ENCODE measurements at places on chromosomes 5 and 9. TPM values are rescaled to one million over a fixed set of nuclear protein-coding genes. Genes with fewer than 3 reads are reported as not detected.

DNA sequence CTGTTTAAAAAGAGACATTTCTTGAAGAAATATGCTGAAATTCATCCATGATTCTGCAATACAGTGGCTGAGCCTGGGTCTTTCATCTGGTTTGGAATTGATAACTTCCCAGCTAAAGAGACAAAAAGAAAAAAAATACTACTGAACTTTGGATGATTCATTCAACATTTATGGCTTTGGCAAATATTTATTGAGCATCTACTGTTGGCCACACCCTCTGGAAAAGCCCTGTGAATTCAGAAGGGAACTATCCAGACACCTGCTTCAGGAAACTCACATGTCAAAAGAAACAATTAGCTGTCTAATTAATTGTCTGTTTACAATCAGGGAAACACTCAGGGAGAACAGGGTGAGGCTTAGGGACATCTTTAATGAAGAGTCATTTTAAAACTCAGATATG is 17.8 kb upstream of the ZNF622 start:
- no peak for DNase-seq

- peak; percentile 96 for DNase-seq
Measured at GRCh38 chr5:180071531-180072255, at the start of gene RNF130. Gene RNF130 (minus strand): TSS chr5:180071759. CDS start chr5:180071702, 57 bp downstream.

PAEP gene
- not detected for total RNA-seq

EQTN gene
- not detected for total RNA-seq

PCDHGB5 gene
- total RNA-seq, result 0.09 TPM

PRLR gene
- total RNA-seq, result 0.29 TPM

DNA sequence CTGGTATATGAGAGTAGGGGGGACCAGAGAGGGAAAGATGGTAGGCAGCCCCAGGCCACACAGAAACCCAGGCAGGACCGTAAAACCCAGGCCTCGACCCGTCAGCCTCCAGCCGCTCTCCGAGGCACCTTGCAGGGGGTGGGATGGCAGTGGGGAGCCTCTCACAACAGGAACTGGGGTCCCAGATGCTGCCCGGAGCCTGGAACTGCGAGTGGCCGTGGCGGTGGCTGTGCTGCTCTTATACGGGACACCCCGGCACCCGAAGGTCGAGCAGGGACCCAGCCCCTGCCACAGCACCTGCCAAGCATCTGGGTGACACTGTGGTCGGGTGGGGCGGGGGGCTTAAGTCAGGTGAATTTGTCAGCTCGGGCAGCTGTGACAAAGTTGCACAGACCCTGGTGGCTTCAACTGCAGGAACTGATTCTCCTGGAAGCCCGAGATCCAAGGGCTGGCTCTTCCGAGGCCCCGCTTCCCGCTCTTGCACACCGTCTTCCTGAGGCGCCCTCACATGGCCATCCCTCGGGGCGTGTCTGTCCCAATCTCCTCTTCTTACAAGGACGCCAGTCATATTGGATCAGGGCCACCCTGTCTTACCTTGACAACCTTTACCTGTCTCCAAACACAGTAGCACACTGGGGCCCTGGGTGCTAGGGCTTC is 47.6 kb upstream of the EGFL7 start:
- peak; percentile 44 for DNase-seq

FAM153A gene
- total RNA-seq, result not detected

NCS1 gene
- total RNA-seq, result 49.6 TPM

DNA sequence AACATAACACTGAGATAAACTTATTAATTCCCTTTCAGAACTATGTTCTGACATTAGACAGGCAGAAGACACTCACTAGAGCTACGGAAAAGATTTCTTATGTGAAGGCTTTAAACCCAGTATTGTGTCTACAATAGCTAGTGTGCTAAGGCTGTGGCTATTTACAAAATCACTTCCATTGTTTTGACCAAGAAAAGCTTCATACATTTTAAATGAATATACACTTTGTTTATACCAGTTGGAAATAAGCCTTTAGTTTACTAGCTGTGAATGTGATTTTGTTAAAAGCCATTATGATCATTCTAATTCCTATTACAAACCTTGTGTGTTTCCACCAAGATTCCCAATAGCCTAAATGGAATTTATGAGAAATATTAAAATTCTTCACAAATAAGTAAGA is 83.0 kb downstream of the AGTPBP1 start:
- DNase-seq, result no peak

CHSY3 gene
- 0.21 TPM for total RNA-seq

GRCh38 chr9:2220036-2220435 is 204.9 kb downstream of the SMARCA2 start:
- peak; percentile 48 for DNase-seq

- DNase-seq, result peak; percentile 57
Measured at GRCh38 chr5:95283761-95284571, 928 bp downstream of the MCTP1 start.

ZNF354B gene
- total RNA-seq, result 8.9 TPM

DNA sequence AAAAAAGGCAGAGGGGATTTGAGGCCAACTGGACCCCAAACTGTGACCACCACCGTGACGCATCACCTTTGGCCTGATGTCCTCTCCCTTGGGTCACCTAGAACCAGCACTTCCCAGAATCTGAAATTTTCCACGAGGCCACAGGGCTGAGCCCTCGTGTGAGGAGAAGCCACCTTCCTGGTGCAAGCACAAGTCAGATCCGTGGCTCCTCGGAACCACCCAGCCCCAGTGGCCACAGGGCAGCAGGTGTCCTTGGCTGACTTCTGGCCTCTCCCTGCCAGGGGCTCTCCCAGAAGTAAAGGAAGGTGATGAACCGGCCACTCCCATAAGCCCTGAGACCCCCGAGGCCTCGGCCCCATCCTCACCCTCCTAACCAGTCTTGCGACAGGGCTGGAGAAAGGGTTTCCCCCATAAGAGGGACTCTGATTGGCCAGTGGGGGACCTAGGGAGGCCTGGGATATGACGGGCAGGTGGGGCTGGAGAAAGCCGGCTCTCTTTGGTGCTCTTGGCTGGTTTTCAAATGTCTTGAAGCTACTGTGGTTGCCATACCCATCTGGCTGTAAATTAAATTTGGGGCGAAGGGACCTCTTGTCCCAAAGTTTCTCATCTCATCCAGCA is 20.9 kb upstream of the HMCN2 start:
- no peak for DNase-seq

WDR38 gene
- total RNA-seq, result not detected

DNA sequence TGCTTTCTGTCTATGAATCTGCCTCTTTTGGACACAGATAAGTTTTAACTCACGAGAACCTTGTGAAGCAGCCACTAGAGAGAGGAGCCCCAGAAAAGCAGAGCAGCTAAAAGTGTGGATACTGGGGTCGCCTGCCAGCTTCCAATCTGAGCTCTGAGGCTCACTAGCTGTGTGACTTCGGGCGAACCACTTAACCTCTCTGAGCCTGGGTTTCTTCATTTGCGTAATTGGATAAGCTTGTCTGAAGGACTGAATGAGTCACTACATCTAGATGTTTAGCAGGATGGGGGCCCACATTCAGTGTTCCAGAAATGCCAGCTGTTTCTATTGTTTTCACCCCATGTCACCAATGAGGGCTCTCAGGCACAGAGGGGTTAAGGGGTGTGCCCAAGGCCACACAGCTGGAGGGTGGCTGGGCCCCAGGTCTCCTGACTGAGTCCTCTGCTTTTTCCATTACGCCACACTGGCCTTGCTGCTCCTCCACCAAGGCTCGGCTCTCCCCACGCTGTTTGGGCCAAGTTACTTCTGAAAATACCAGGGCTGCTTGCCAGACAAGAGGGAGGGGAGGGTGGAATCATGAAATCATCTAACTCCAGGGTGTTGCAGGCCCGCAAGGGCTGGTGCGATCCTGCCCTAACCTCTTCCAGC is 36.2 kb downstream of the SH3PXD2B start:
- DNase-seq, result peak; percentile 78

DNA sequence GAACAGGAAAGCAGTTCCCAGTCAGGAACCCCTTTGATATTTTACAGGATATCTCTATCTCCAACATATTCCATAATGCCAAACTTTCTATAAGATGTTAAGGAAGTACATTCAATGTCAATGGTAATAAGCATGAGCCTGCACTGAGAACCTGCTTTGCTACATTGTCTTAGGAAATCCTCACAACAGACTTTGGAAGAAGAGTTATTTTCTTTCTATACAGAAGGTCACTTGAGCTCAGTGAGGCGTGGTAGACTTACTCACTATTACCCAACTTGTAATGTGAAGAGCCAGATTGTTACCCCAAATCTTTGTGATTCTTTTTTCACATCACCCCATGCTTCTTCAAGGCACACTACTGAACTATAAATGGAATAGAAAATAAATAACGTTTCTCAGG is 435.9 kb downstream of the DNAH5 start:
- DNase-seq, result no peak

- peak; percentile 32 for DNase-seq
Measured at GRCh38 chr5:135034963-135035677, 1.1 kb upstream of the PITX1 start.

- DNase-seq, result no peak
Measured at GRCh38 chr5:154223320-154223719, 32.8 kb downstream of the GALNT10 start.

GRCh38 chr9:99348289-99348688 is 126.2 kb downstream of the SEC61B start:
- no peak for DNase-seq

STXBP1 gene
- 26.3 TPM for total RNA-seq

PCSK1 gene
- 2.2 TPM for total RNA-seq

DNA sequence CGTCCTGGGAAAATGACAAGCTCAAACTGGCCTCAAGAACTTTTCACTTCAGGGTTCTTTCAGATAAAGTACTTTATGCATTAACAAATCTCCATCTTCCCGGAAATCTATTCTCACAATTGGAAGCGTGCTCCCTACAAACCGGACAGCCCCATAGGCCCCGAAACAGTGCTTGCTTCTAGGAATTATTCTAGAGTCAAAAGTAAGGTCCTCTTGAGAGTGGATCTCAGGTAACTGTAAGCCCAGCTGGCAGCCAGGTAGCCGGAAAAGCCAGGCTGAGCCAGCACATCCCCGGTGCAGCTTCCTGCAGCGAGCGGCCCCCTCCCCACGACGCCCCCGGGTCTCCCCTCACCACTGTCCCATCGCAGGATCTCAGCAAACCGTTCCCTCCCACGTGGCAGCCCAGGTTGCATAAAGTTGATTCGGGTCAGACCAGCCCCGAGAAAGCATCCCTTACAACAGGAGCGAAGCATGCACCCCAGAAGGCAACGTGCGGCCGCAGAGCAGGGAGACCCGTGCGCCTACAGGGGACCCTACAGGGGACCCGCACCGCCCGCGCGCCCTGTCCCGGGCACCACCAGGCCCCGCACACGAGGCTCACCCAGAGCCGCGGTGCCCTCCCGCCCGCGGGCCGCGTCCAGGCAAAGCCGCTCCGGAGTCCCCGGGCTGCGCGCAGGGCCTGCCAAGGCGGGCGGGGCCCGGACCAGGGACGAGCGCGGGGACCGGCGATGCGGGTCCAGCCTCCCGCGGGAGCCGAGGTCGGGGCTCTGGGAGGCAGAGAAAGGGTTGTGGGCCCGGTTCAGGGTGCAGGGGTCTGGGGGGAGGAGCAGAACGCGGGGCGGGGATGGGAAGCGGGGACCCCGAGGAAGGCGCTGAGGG is 920 bp downstream of the LPCAT1 start:
- DNase-seq, result peak; percentile 29

PCDHB3 gene
- 0.11 TPM for total RNA-seq

AJM1 gene
- 0.18 TPM for total RNA-seq

PCDHGA6 gene
- 0.46 TPM for total RNA-seq

DNA sequence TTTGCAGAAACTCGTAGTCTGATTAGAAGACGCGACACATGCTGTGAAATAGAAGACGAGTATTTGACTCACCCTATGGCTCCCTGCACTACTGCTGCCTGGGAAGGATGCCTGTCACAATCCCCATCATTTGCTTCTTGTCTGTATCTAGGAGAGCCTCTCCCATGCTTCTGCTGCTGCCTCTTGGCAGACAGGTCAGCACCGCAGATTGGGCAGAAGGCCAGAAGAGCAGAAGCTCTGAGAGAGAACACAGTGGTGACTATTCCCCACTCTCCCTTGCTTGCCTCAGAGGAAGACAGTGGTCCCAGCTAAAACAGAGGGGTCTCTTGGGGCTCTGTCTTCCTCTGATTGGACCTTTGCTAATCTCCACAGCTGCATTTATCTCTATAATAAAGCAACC is 84.0 kb upstream of the SMIM32 start:
- peak; percentile 11 for DNase-seq

DNA sequence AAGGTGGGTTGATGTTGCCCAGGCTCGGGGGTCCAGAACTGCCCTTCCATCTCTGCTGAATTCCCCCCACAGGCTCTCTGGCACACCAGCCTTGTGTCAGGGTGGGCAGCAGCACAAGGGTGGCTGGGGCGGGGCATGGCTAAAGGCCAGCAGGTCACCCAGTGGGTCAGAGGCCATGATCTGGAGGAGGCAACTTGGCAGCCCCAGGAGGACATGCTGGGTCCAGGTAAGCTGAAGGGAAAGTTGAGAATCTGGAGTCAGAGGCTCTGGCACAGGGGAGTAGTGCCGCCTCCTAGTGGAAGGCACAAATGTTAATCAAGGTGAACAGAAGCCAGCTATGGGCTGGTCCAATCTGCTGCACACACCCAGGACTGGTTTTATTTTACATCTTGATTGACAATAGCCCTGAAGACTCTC is 6.2 kb downstream of the TMEM8B start:
- no peak for DNase-seq

DNA sequence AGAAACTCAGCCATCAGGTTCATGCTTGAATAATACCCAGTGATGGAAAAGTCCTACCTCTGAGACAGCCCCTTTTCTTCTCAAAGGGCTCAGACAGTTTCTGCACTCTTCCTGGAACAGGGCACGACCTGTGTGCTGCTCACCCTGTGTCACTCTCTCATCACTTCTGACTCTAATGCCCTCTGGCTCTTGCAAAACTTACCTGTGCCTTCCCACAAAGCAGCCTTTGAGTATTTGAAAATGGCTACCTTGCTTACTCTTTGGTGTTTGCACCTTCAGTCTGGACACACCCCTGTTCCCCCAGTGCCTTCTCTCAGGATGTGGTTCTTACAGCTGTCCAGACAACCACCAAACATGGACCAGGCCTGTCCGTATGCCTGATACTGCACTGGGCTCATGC is 171.4 kb downstream of the GRIA1 start:
- DNase-seq, result no peak

DNA sequence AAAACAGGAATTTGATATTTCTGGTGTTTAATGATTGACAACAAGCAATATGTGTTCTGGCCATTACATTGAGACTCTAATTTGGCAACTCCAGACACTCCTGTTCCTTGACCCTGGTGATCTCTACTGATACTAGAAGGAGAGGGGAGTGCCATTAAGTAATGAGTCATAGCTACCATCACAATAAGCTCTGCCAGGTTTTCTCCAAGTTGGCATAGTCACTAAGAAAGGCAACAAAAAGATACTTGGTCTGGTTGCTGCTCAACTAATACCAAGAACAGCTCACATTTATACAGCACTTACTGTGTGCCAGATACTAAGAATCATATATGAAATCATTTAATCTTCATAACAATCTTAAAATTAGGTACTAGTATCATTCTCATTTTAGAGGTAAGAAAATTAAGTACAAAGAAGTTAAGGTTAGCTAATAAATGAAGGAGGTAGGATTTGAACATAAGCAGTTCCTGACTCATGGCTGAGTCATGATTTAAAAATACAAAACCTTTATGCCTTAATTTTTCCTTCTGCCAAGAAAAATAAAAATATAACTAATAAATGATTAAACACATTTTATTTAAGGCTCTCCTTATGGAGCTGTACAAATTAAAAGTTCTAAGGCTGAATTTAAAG is 19.9 kb upstream of the PRXL2C start:
- peak; percentile 60 for DNase-seq

NUP214 gene
- 28.7 TPM for total RNA-seq

- peak; percentile 47 for DNase-seq
Measured at GRCh38 chr5:135398160-135398854, 724 bp downstream of the MACROH2A1 start.

SCGB3A2 gene
- total RNA-seq, result not detected

- no peak for DNase-seq
Measured at GRCh38 chr9:110334183-110334582, 3.5 kb downstream of the TXNDC8 start.

GRCh38 chr9:109856785-109857184 is 76.8 kb downstream of the PALM2AKAP2 start:
- peak; percentile 42 for DNase-seq
